Type B pancreatic cell (in vitro differentiated cells): ENCODE measurements at places on chromosomes 4 and X. TPM values are rescaled to one million over a fixed set of nuclear protein-coding genes. Genes with fewer than 3 reads are reported as not detected.

POU4F2 gene
- 0.19 TPM in 2 replicates for total RNA-seq

HSFX3 gene
- total RNA-seq = not detected in 2 replicates

RAB33A gene
- 1.8 and 3.5 TPM in 2 replicates for total RNA-seq

KLKB1 gene
- 0.24 and 0.67 TPM in 2 replicates for total RNA-seq

FGF13 gene
- 8.9 and 13.4 TPM in 2 replicates for total RNA-seq

MGAT4D gene
- not detected in 2 replicates for total RNA-seq

NEUROG2 gene
- 1.2 TPM in 1 of 2 replicates, not detected in the other for total RNA-seq

TLR6 gene
- total RNA-seq = 0.56 and 0.67 TPM in 2 replicates

RASSF6 gene
- total RNA-seq = 5.3 and 11.8 TPM in 2 replicates

NHSL2 gene
- total RNA-seq = 2.2 and 11.3 TPM in 2 replicates

UTP3 gene
- 26.4 and 29.1 TPM in 2 replicates for total RNA-seq

DCAF4L1 gene
- total RNA-seq = 0.12 and 0.17 TPM in 2 replicates

TRMT2B gene
- 13.9 and 18.3 TPM in 2 replicates for total RNA-seq

NEIL3 gene
- total RNA-seq = 4.0 and 10.1 TPM in 2 replicates

FOXR2 gene
- total RNA-seq = not detected in 2 replicates

PAGE2B gene
- total RNA-seq = not detected in 2 replicates

UGT2B7 gene
- 0.95 and 8.7 TPM in 2 replicates for total RNA-seq

BRS3 gene
- 0.10 TPM in 1 of 2 replicates, not detected in the other for total RNA-seq

MAGED1 gene
- 246 and 278 TPM in 2 replicates for total RNA-seq
